ENCODE measurements at places on chromosomes 11 and 22. TPM values are rescaled to one million over a fixed set of nuclear protein-coding genes. Genes with fewer than 3 reads are reported as not detected.

The PLA2G6 gene
- 34.9 TPM for total RNA-seq

The FIBIN gene
- not detected for total RNA-seq

The ASRGL1 gene
- total RNA-seq = 5.7 TPM

The ALG9 gene
- total RNA-seq = 31.8 TPM

The NTM gene
- total RNA-seq = not detected

The SAC3D1 gene
- 17.4 TPM for total RNA-seq

The IGLL1 gene
- not detected for total RNA-seq

GRCh38 chr11:111826322-111826950, 44.9 kb downstream of the ALG9 start:
- H3K36me3 ChIP-seq = peaks cover 23% of the 10 kb centered on the region
- H3K27ac ChIP-seq = no peak overlapping the region
- no peak overlapping the region for H3K4me3 ChIP-seq
- H3K4me1 ChIP-seq = peaks cover 9% of the 10 kb centered on the region
- DNase-seq = no peak
- no peaks in the 10 kb centered on the region for H3K27me3 ChIP-seq

DNA sequence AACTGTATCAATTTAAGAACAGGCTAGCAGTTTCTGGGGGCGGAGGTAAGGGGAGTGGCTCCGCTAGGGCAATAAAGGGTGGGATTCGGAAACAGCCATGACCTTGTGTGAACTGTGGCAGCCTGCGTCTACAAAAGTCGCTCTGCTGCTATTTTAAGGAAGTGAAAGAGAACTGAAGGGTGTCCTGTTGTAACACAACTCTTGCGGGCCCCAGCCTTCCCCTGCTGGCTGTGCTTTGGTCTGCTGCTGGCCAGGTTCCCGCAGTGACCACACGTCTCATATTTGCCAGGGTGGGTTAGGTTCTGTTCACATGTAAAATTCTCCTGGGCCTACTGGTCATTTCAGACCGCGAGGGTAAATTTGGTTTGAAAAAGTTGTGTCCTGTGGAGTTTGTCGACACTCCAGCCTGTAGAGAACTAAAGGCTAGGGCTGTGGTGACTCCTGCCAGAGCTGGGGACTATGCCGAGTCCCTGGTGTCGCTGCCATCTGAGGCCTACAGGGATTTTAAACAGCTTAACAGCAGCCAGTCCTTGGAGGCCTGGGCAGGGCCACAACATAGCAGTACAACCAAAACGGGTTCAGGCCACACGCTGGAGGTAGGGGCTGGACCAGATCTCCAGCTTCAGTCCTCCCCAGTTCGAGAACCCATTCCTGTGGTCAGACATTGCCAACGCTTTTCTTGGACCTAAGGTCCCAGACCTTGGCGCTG, 1.1 kb upstream of the PPFIBP2 start:
- H3K4me1 ChIP-seq = peaks cover 10% of the 10 kb centered on the region
- no peak for DNase-seq
- peak overlapping the region; percentile 84 for H3K27ac ChIP-seq
- peaks cover 29% of the 10 kb centered on the region for H3K27me3 ChIP-seq
- peak overlapping the region; percentile 91 for H3K4me3 ChIP-seq

GRCh38 chr22:43110927-43111623, 525 bp downstream of the BIK start:
- peak overlapping the region; percentile 67 for H3K4me3 ChIP-seq
- DNase-seq = peak; percentile 17
- H3K27me3 ChIP-seq = peaks cover 44% of the 10 kb centered on the region

DNA sequence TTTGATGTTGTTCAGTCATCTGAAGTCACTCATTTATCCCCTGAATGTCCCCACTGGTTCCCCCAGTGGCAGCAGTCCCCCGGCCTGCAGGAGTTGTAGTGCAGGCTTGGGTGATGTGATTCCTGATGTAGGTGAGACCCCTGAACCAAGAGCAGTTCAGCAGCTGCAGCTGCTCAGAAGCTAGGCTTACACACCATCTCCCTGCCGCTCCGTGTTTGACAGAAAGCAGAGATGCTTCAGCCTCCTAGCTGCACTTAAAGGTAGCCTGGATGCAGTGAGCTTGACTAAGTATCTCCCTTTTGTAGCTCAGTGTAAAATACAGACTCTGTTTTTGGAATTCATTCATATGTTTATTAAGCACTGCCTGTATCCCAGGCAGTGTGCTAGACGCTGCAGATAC, 47.3 kb downstream of the C22orf31 start:
- no peak overlapping the region for H3K27ac ChIP-seq
- H3K36me3 ChIP-seq = peaks cover 3% of the 10 kb centered on the region
- peaks cover 25% of the 10 kb centered on the region for H3K27me3 ChIP-seq
- no peak for DNase-seq
- no peak overlapping the region for H3K4me3 ChIP-seq
- peaks cover 8% of the 10 kb centered on the region for H3K4me1 ChIP-seq

GRCh38 chr22:21857481-21857914, 9.9 kb downstream of the MAPK1 start:
- peaks cover 62% of the 10 kb centered on the region for H3K4me1 ChIP-seq
- peaks cover 8% of the 10 kb centered on the region for H3K36me3 ChIP-seq
- DNase-seq = no peak
- H3K27me3 ChIP-seq = no peaks in the 10 kb centered on the region

- H3K4me1 ChIP-seq = peaks cover 22% of the 10 kb centered on the region
- no peaks in the 10 kb centered on the region for H3K27me3 ChIP-seq
- H3K36me3 ChIP-seq = peaks cover 60% of the 10 kb centered on the region
- H3K27ac ChIP-seq = no peak overlapping the region
- no peak for DNase-seq
- no peak overlapping the region for H3K4me3 ChIP-seq
Observed at GRCh38 chr11:121523581-121524232, 70.9 kb upstream of the SORL1-AS1 start.

GRCh38 chr11:69841170-69841858, 22.1 kb upstream of the FGF3 start:
- H3K4me1 ChIP-seq = no peaks in the 10 kb centered on the region
- H3K27ac ChIP-seq = no peak overlapping the region
- H3K36me3 ChIP-seq = no peaks in the 10 kb centered on the region
- H3K27me3 ChIP-seq = peaks cover 2% of the 10 kb centered on the region
- H3K4me3 ChIP-seq = no peak overlapping the region

GRCh38 chr11:19530505-19530904, 182.1 kb upstream of the NAV2 start:
- peaks cover 5% of the 10 kb centered on the region for H3K27me3 ChIP-seq
- no peaks in the 10 kb centered on the region for H3K4me1 ChIP-seq
- no peaks in the 10 kb centered on the region for H3K36me3 ChIP-seq
- no peak overlapping the region for H3K4me3 ChIP-seq
